ENCODE measurements at places on chromosomes 1 and 21.

GRCh38 chr1:211713231-211713630 lies 37.8 kb upstream of the NEK2 start:
- no peak for DNase-seq

- peak; percentile 69 for DNase-seq
These were observed 794 bp upstream of the TOR3A start for GRCh38 chr1:179080866-179081686.

DNA sequence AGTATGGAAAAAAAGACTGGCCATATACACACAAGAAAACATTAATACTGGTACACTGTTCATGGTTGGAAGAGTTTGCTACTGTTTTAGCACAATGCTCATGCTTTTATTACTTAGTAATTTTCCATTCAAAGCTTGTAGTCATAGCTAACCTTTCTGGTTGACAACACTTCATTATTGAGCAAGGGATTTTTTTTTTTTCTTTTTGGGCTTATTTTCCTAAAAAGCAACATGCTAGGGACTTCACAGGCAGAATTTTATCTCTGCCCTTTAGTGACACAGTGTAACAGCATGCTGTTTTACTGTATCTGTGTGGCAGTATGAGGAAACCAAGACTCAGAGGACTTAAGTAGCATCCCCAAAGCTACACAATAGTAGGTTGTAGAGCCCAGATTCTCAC lies 58.5 kb downstream of the FGGY start:
- DNase-seq, result no peak

GRCh38 chr1:18963968-18964367 lies 7.5 kb upstream of the IFFO2 start:
- DNase-seq, result no peak

- no peak for DNase-seq
These were observed 58.8 kb downstream of the NAV1 start for GRCh38 chr1:201597551-201598230.

DNA sequence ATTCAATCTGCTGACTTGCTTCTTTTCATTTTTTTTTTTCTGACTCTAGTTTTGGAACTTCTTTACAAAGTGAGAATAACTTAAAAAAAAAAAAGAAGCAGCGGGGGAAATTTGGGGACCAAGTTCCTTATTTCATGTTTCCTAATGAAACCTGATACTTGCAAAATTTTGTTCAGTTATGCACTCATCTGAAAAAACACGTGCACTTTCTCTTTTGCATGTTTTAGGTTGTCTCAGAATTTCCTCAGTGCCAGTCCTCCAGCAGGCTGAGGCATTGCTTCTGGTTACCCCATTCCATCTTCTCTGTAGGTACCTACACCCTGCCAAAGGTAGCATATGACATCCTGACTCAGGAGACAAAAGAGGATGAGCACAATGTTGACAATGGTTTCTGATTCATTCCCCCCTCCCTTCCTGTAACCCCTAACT lies 299.7 kb downstream of the GRIK1 start:
- peak; percentile 74 for DNase-seq

DNA sequence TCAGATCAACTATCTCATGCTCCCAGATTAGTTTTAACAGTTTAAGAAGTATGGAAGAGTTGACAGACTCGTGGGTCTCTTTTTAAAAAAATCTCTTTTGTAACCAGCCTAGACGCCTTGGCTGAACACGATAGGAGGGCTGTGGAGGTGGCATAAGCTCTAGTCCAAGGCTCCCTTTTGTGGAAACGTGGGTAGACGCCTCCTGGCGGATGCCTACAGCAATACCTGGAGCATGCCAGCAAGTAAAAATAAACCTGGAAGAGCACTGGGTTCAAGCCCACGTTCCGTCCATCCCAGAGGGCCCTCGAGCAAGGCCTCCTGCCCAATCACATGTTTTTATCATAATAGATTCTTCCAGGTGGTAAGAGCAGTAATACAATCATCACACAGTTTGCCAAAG lies 87.9 kb downstream of the RGS7 start:
- DNase-seq, result peak; percentile 13
